HepG2 (cell line): ENCODE measurements at places on chromosomes 16 and 17. TPM values are rescaled to one million over a fixed set of nuclear protein-coding genes. Genes with fewer than 3 reads are reported as not detected.
A peak's percentile ranks its signal among the peaks of the same experiment; 100 is the strongest.

FBXO39 gene
- not detected in 2 replicates for total RNA-seq

CDK5R1 gene
- total RNA-seq, result 2.5 and 3.9 TPM in 2 replicates

B4GALNT2 gene
- not detected in 2 replicates for total RNA-seq

TEKT5 gene
- not detected in 2 replicates for total RNA-seq

ABCC11 gene
- 1.0 and 1.2 TPM in 2 replicates for total RNA-seq

ATAD5 gene
- total RNA-seq, result 10.7 and 18.1 TPM in 2 replicates

QPRT gene
- total RNA-seq, result 218 and 244 TPM in 2 replicates

GRCh38 chr16:51405361-51405760 lies 254.3 kb upstream of the SALL1 start:
- no peaks in the 10 kb centered on the region for H3K36me3 ChIP-seq
- no peaks in the 10 kb centered on the region for H3K27me3 ChIP-seq
- DNase-seq, result no peak

DNA sequence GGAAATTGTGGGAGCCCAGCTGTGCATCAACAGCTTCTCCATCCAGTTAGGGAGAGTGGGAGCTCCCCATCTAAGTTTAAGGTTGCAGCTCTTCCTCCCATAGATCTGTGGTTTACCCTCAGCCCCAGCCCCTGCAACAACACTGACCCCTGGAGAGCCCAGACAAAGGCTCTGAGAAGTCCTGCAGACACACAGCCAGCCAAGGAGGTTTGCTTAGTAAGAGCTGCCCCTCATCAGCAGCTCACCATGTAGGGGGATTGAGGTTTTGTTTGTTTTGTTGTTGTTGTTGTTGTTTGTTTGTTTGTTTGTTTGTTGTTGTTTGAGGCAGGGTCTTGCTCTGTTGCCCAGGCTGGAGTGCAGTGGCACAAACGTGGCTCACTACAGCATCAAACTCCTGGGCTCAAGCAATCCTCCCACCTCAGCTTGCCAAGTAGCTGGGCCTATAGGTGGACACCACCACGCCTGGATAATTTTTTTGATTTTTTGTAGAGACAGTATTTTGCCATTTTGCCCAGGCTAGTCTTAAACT lies 138.6 kb downstream of the CLEC16A start:
- H3K27ac ChIP-seq, result no peak overlapping the region
- no peaks in the 10 kb centered on the region for H3K27me3 ChIP-seq
- H3K4me3 ChIP-seq, result no peak overlapping the region
- peaks cover 22% of the 10 kb centered on the region for H3K4me1 ChIP-seq
- peaks cover 2% of the 10 kb centered on the region; the same call in 1 of the 2 replicates for H3K36me3 ChIP-seq

DNA sequence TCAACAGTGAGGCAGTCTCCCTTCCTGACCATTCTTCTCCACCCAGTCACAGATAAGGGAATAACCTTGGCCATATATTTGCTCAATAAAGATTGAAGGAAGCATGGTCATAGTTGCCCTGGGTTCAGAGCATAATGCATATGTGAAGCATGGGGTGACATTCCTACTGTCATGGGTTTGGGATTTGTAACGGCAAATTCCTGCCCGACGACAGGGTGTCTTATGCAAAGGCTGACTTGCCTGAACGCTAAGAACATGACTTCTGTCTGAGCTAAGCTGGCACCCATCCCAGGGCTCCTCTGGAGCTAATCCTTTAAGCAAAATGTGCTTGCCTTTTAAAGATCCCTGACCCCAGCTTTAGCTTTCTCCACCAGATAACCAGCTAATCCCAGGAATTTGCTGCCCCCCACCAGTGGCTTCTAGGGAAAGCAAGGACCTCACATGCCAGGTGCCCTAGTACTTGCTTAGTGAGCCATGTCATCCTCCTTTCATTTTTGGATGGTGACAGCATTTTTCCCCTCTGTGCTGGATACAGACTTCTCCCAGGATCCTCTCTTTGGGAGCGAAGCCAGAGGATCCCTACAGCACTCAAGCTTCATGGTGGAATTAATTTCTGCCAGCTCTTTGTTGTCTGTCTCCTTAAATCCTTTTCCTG lies 11.7 kb downstream of the SLC7A6OS start:
- peaks cover 52% of the 10 kb centered on the region for H3K36me3 ChIP-seq
- H3K4me3 ChIP-seq, result no peak overlapping the region
- peaks cover 37% of the 10 kb centered on the region for H3K4me1 ChIP-seq

GRCh38 chr16:72134507-72134906 lies 37.4 kb downstream of the PMFBP1 start:
- no peaks in the 10 kb centered on the region for H3K36me3 ChIP-seq
- H3K27me3 ChIP-seq, result no peaks in the 10 kb centered on the region
- DNase-seq, result no peak
- H3K27ac ChIP-seq, result no peak overlapping the region

DNA sequence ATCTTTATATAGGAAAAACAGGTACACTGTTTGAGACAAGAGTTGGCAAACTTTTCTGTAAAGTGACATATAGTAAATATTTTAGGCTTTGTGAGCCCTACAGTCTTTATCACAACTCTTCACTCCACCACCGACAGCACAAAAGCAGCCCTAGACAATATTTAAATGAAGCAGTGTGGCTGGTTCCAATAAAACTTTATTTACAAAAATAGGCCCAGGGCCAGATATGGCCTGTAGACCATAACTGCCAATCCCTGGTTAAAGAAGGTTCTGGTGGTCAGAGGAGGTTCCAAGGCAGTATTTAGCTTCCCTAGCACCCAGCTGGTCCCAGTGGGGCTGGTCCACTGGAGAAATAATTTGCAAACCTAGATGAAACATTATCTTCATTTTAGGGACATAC lies 3.6 kb downstream of the FAM117A start:
- no peak overlapping the region for H3K4me3 ChIP-seq
- no peaks in the 10 kb centered on the region for H3K27me3 ChIP-seq
- DNase-seq, result no peak
- peaks cover 24% of the 10 kb centered on the region for H3K4me1 ChIP-seq
- no peak overlapping the region for H3K27ac ChIP-seq
- H3K36me3 ChIP-seq, result peaks cover 3% of the 10 kb centered on the region; the same call in 1 of the 2 replicates

DNA sequence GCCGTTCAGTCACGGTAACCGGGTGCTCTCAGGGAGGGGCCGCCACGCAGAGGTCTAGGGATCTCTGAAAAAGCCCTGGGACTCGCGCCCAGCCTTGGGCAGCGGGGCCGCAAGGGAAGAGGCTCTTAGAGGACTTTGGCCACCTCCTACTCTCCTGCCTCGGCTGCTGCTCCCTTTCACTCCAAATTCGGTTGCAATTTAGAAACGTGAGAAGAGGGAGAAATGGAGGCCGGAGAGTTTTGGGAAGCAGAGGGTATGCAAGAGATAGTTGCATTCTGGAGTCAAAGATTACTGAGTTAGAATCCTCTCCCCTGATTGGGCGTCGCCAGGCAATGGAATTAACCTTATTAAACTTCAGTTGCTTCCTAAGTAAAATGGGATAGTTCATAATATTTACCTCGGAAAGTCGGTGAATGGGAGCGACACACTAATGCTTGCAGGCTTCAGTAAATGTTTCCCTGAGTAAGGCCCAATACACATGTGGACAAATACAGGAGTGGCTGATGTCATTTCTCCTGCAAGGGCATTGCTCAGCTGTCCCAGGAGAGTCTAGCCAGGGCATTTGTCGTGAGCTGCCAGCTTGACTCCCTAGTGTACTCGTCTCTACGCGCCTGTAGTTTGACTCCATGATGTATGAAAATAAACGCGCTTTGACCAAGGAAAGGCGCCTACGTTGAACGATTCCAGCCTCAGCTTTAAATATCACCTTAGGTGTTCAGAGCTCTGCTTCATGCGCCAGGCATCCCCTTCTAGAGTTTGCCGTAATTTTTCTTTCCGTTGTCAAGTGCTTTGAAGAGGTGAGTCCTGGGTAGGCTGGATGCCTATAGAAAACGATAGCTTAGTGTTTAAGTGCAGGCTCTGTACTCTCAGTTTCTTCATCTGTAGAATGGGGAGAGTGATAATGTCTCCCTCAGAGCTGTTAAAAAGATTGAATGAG lies 667 bp downstream of the OGFOD1 start:
- H3K4me1 ChIP-seq, result peaks cover 47% of the 10 kb centered on the region
- peak overlapping the region; percentile 87 for H3K27ac ChIP-seq
- H3K4me3 ChIP-seq, result peak overlapping the region; percentile 96
- H3K27me3 ChIP-seq, result no peaks in the 10 kb centered on the region
- H3K36me3 ChIP-seq, result peaks cover 46% of the 10 kb centered on the region
- DNase-seq, result peak; percentile 75

- peaks cover 6% of the 10 kb centered on the region; the same call in 2 of the 3 replicates for H3K27me3 ChIP-seq
- no peaks in the 10 kb centered on the region for H3K36me3 ChIP-seq
- DNase-seq, result no peak
- no peak overlapping the region for H3K4me3 ChIP-seq
Observed at GRCh38 chr17:42653179-42654124, 5.6 kb upstream of the TUBG2 start.

DNA sequence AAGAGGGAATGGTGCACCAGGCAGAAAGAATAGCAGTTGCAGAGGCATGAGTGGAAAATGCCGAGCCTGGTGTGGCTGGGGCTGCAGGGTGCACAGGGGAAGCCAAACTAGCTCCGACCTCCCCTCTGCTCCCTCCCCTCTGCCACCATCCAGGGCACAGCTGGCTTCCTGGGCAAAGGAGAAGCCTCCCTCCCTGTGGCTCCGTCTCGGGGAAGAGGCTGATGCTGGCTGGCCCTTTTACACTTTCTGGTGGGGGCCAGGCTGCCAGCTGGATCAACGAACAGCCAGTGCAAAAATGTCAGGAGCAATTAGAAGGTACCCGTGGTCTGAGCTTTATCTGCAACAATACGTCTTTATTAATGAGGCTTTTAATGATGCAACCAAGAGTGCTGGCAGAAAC lies 37.1 kb upstream of the KCNJ12 start:
- H3K27me3 ChIP-seq, result no peaks in the 10 kb centered on the region
- H3K27ac ChIP-seq, result no peak overlapping the region
- no peaks in the 10 kb centered on the region for H3K36me3 ChIP-seq
- no peak overlapping the region for H3K4me3 ChIP-seq

GRCh38 chr16:11800382-11800718 lies 3.3 kb upstream of the ZC3H7A start:
- H3K36me3 ChIP-seq, result no peaks in the 10 kb centered on the region
- peaks cover 48% of the 10 kb centered on the region for H3K4me1 ChIP-seq
- no peak overlapping the region for H3K4me3 ChIP-seq

GRCh38 chr17:13597723-13598347 lies 3.9 kb downstream of the HS3ST3A1 start:
- peak; percentile 45 for DNase-seq
- peaks cover 2% of the 10 kb centered on the region for H3K27me3 ChIP-seq
- no peak overlapping the region for H3K4me3 ChIP-seq
- no peak overlapping the region for H3K27ac ChIP-seq
- no peaks in the 10 kb centered on the region for H3K36me3 ChIP-seq
- peaks cover 38% of the 10 kb centered on the region for H3K4me1 ChIP-seq

DNA sequence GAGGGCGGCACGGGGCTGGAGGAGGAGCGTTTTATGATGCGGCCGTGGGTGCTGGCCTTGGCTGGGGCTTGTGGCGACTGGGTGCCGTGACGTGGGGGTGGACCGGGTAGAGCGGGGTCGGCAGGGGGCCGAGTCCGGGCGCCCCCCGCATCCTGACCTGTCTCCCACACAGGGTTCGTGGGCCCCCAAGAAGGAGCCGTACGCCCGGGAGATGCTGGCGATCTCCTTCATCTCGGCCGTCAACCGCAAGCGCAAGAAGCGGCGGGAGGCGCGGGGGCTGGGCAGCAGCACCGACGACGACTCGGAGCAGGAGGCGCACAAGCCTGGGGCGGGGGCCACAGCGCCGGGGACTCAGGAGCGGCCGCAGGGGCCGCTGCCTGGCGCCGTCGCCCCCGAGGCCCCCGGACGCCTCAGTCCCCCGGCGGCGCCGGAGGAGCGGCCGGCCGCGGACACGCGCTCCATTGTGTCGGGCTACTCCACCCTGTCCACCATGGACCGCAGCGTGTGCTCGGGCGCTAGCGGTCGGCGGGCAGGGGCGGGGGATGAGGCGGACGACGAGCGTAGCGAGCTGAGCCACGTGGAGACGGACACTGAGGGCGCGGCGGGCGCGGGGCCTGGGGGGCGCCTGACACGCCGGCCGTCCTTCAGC lies 81.6 kb downstream of the ARHGAP23 start:
- H3K4me1 ChIP-seq, result peaks cover 25% of the 10 kb centered on the region
- no peaks in the 10 kb centered on the region for H3K36me3 ChIP-seq
- H3K27me3 ChIP-seq, result peaks cover 8% of the 10 kb centered on the region; the same call in 1 of the 2 replicates
- no peak overlapping the region for H3K27ac ChIP-seq

DNA sequence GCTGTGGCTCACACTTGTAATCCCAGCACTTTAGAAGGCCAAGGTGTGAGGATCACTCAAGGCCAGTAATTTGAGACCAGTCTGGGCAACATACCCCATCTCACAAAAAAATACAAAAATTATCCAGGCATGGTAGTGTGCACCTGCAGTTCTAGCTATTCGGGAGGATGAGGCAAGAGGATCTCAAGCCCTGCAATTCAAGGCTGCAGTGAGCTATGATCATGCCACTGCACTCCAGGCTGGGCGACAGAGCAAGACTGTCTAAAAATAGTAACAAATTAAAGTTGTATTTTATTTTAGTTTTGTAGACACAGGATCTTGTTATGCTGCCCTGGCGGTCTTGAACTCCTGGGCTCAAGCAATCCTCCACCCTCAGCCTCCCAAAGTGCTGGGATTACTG lies 18.2 kb downstream of the USP31 start:
- no peak overlapping the region for H3K27ac ChIP-seq
- H3K36me3 ChIP-seq, result no peaks in the 10 kb centered on the region
- H3K4me1 ChIP-seq, result peaks cover 70% of the 10 kb centered on the region

DNA sequence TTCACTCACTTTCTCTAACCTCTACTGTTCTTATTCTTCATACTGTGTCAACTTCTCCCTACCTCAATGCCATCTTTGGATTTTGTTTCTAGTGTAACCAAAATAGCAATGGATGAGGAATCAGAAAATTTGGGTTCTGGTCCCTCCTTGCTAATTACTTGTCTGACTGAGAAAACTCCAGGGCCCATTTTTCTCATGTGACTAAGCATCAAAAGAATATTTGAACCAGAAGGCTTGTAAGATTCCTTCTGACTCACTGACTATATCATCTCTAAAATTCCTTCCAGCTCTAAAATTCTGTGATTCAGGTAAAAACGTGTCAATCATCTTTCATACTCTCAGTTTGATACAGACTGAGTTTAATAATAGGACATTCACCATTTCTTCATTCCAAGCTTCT lies 57.9 kb downstream of the BRIP1 start:
- H3K27ac ChIP-seq, result no peak overlapping the region
- DNase-seq, result no peak
- H3K27me3 ChIP-seq, result no peaks in the 10 kb centered on the region
- peaks cover 3% of the 10 kb centered on the region for H3K36me3 ChIP-seq

DNA sequence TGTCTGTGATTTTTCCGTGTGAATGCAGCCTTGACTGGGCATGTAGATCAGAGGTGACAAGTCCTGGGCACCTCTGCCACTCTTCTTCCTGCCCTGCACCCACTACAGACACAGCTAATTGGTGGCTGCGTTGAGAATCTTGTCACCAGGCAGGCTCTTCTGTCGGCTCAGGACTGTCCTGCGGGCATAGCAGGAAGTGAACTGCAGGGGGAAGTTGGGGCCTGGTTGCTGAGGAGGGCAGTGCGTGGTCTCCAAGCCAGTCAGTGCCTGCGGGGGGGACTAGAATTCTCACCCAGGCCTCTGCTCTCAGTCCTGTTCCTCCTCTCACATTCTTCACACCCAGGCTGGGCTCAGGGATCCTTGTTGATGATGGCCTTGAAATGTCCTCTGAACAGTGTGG lies 50.5 kb downstream of the JPH3 start:
- no peak overlapping the region for H3K27ac ChIP-seq
- no peaks in the 10 kb centered on the region for H3K36me3 ChIP-seq
- H3K27me3 ChIP-seq, result peaks cover 82% of the 10 kb centered on the region
- DNase-seq, result no peak

GRCh38 chr16:19289811-19290485 lies 4.4 kb downstream of the CLEC19A start:
- H3K4me3 ChIP-seq, result no peak overlapping the region
- H3K36me3 ChIP-seq, result no peaks in the 10 kb centered on the region
- H3K27me3 ChIP-seq, result peaks cover 7% of the 10 kb centered on the region; the same call in 1 of the 3 replicates
- H3K4me1 ChIP-seq, result no peaks in the 10 kb centered on the region
- no peak overlapping the region for H3K27ac ChIP-seq
